CMK (cell line): ENCODE measurements at places on chromosomes 7 and 10.

DNA sequence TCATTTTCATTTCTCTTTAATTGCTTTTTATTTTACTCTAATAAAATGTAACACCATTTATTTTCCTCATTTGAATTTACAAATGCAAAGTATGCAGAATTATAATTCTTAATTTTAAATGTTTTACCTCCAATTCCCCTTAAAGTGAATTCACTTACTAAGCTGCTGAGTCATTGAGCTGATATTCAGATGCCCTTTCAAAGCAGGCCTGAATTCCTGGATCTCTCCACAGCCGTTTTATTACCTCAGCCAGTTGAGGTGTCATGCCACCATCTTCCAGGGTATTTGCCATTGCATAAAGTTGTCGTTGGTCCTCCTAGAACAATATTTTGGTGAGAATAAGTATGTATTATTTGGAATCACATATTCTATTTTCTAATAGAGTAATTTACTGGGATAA lies 33.2 kb downstream of the GNAT3 start:
- no peak for DNase-seq

DNA sequence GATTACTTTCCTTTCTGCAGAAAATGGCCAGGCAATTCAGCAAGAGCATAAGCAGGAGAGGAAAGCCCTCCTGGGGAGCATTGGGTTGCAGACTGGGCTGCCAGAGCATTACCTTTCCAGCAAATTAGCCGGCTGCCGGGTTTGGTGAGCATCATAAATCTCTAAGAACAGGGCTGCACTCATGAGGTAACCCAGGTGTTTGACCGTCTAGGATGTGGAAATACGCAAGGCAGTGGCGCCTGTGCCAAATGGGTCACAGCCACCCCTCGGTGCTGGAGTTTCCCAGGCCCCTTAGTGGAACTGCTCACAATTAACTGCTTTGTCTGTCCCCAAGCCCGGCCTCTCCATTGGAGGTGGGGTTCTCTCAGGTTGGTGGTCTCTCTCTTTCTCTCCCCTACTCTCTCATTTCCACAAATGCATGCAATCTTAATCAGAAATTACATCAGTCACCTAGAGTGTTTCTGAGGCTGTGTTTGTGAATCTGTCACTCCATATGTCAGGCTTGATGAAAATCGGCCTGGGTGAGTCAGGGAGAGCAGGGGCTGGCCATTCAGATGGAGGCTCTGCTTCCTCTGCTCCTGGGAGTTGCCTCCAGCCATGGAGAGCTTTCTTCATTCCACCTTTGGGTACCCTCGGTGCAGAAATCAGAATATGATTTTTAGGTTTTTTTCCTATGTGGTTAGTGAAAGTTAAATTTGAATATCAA lies 26.7 kb downstream of the PTN start:
- DNase-seq, result no peak

GRCh38 chr7:131034166-131034881 lies 293.4 kb upstream of the MKLN1 start:
- no peak for DNase-seq

GRCh38 chr7:106347229-106347833 lies 62.5 kb upstream of the NAMPT start:
- DNase-seq, result no peak

DNA sequence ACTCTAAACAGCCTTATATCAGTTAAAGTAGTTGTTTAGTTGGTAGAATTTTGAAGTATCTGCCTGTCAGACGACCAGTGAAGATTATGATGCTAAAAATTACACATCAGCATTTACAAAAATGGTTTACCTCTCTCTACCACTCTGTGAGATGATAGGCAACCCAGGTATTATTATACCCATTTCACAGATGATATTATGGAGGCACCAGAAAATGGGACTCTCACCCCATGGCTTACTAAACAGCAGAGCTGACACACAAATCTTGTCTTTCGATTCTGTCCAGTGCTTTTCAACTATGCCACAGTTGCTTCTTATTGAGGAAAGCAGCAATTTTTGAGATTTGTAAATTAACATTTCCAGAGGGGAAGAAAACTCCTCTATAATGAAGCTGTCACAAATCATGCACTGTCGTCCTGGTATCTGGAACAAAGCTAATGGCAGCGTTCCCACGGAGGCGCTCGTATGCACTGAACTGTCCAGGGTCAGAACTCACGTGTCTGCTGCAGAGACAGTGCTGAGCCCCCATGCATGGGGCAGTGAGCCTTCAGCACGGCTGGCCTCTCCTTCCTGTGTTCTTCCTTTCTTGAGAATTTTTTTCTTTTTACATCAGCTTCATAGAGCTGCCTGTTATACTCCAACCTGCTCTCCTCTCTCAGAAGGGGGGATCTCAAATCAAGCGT lies 381.1 kb downstream of the SDK1 start:
- DNase-seq, result no peak

DNA sequence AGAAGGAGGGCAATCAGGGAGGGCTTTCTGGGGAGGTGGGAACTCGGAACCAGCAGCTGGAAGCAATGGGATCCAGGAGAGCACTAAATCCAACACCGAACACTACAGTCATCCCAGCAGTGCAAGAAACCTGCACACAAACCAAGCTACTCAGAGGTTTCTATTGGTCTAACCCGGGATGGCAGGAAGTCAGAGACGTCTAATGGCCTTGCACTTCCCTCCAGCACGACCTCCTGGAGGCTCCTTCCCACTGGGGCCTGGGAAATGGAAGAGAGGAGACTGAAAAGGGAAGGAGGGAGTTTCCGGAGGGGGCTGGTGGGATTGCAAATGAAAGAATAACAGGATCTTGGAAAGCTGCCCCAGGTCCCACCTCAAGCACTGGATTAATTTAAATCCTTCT lies 56.3 kb downstream of the TEX36 start:
- DNase-seq, result no peak

DNA sequence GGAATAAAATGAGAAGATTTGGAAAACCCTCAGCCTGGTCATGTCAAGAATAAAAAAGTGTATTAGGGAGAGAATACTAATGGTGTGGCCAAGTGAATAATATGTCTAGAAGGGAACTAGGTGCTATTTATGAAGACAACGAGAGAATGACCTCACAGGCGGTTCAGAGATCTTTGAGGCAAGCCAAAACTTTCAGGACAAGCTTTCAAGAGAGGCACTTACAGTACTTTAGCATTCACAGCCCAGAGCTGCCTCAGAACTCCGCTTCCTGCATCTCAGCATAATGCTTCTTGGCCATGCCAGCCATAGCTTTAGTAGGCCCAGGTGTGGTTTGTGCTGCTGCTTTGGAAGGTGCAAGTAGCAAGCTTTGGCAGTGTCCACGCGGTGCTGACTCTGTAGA lies 37.2 kb upstream of the CCDC7 start:
- DNase-seq, result no peak

DNA sequence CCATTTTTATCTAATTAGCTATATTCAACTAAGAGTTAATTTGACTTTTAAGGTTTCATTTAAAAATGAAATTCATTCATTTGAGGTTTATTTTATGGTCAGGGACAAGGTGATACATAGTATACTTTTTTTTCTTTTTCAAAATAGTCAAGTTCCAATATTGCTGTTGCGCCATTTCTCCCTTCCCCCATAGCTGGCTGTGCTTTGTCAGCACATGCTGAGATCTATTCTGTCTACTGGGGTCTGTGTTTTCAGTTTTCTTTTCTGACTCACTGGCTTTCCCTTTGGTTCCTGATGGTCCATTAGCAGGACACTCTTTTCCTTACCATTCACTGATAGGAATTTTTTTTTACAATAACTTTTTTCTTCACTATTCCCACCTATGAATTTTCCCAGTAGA lies 336.4 kb upstream of the TMEM229A start:
- no peak for DNase-seq

- DNase-seq, result no peak
Observed at GRCh38 chr7:43014406-43014805, 82.2 kb downstream of the MRPL32 start.

GRCh38 chr7:5354460-5355232 lies 69.0 kb downstream of the TNRC18 start:
- DNase-seq, result no peak

- no peak for DNase-seq
Observed at GRCh38 chr7:111146136-111146535, 55.2 kb downstream of the LRRN3 start.

DNA sequence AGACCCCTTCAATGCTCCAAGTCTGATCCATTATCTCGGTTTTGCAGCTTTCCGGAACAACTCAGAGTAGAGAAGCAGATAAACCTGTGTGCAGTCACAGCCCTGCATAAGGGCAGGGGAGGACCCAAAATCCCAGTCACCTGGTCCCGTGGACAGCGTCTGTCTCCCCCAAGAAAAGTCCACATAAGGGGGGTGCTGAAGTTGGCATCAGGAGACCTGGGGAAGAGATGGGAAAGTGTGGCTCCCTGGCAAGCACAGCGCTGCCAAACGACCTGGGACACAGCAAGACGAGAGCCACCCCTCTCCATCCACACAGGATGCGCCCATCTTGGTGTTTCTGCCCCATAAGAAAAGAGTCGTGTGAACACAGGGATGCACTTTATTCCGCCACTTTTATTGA lies 27.9 kb downstream of the ASB13 start:
- no peak for DNase-seq

GRCh38 chr7:19000410-19000809 lies 117.0 kb downstream of the TWIST1 start:
- DNase-seq, result no peak

DNA sequence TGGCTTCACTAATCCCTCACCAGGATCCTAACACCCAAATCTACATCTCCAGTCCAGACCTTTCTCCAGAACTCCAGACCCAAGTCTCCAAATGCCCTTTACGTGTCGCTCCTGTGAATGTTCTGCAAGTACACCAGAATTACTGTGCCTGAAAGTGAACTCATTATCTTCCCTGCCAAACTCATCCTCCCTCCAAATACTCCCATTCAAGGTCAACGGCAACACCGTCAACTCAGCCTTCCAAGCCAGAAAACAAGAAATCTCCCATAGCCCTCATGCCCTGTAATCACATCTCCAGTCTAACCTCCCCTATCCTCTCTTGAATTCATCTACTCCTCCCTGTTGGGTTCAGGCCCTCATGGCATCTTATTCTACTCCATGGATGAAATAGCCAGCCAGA lies 12.3 kb downstream of the CREB3L2 start:
- no peak for DNase-seq

DNA sequence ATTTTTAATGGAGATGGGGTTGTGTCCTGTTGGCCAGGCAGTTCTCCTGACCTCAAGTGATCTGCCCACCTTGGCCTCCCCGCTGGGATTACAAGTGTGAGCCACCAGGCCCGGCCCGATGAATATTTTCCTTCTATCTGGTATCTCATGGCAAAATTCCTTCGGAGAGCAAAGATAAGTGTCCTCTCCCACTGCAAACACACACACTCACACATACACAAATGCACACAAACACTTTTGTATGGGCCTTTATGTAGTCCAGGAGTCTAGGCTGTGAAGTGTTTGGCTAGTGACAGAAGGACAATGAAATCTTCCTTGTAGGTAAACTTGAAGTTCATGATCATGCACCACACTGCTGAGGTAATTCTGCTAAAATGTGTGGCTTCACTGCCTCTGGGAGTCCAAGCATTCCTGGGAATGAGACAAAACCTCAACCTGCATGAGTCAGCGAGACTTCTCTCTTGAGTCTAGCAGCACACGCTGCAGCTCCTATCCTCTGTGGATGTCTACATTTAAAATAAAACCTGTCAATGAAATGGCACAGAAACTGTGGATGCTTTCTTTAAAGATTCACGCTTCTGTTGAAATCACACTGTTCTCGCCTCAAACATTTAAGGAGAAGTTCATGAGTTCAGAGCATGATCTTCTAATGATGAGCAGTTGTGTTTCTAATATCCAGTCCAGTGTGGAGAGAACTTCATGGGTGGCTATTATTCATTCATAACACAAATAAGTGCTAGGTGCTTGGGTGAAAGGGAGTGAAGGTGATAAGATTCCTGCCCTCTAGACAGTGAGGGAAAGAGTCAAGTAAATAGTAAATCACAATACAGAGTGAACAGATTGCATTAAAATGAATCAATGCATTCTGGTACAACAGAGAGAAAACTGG lies 96.5 kb downstream of the NRP1 start:
- DNase-seq, result no peak

GRCh38 chr10:126021833-126022500 lies 125.6 kb downstream of the FANK1 start:
- DNase-seq, result no peak

GRCh38 chr10:97278491-97278989 lies 13.9 kb downstream of the ARHGAP19 start:
- DNase-seq, result no peak

DNA sequence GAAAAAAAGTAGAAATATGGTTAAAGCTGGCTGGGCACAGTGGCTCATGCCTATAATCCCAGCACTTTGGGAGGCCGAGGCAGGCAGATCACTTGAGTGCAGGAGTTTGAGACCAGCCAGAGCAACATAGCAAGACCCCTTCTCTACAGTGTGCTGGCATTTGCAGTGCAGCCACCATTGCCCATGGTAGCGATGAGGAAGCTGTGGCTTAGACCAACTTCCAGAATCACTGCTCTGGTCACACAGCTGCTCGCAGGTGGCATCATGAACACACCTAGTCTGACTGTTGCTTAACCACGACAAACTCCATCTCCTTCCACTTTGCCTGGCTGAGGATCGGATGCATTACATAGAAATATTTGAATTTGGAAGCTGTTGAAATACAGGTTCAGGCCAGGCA lies 137.1 kb downstream of the CUX1 start:
- DNase-seq, result no peak

DNA sequence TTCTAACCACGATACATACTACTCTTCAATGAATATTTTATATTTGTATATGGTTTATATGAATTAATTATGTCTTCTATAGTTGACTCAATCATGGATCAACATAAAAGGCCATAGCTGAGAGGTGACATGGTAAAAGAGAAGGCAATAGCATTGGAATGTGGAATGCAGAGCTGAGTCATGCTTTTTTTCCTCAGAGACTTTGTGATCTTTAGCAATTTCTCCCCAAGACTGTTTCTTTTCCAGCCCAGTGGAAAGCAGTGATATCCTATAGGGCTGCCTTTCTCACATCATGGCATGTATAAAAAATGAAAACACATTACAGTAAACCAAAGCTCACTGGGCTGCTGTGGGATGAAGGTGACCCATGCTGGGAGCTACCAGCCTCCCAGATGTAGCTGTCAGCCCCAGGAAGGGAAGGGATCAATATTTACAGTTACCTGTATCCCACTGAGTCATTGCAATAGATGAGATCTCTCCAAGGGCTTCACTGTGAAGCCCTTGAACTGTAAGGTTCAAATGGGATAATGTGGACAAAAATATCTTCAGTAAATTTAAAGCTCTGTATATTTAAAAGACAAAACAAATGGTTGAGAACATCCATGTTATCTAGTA lies 30.2 kb downstream of the SLC39A12 start:
- no peak for DNase-seq

GRCh38 chr10:13724484-13724883 lies 137.7 kb downstream of the PRPF18 start:
- DNase-seq, result no peak
